ENCODE measurements at places on chromosomes 16 and 17. TPM values are rescaled to one million over a fixed set of nuclear protein-coding genes. Genes with fewer than 3 reads are reported as not detected.

- no peak for DNase-seq
These were observed 135.9 kb downstream of the TOX3 start for GRCh38 chr16:52411011-52411410.

- no peak for DNase-seq
These were observed 11.5 kb downstream of the COX10 start for GRCh38 chr17:14080847-14081251.

HOXB6 gene
- 0.91 TPM for total RNA-seq

- no peak for DNase-seq
These were observed 138.8 kb downstream of the CCDC182 start for GRCh38 chr17:57606111-57606875.

DNA sequence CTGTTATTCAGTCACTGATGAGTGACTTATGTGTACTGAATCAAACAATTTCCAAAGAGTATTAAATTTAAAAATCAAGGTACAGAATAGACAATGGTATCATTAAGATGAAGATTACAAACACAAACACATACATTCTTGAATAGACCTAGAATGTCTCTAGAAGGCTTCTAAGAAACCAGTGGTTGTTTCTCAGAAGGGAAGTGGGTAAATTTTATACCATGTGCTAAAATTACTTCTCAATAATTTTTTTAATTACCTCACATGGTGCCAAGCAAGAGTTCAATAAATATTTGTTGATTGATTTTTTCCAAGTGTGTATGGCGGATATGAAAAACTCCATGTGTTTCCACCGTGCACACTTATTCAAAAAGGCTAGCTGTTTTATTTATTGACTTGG lies 6.4 kb downstream of the DYNLRB2 start:
- no peak for DNase-seq

C16orf46 gene
- total RNA-seq: 0.36 TPM

GRCh38 chr16:51549836-51550235 lies 398.8 kb upstream of the SALL1 start:
- no peak for DNase-seq

TBC1D3C gene
- not detected for total RNA-seq

- DNase-seq: no peak
These were observed 21.5 kb upstream of the RFFL start for GRCh38 chr17:35084987-35085386.

C16orf96 gene
- total RNA-seq: 0.07 TPM

NACA2 gene
- not detected for total RNA-seq

- DNase-seq: peak; percentile 59
These were observed 5.4 kb upstream of the SLC5A2 start for GRCh38 chr16:31477220-31478216.

GRCh38 chr16:80852261-80852872 lies 48.0 kb upstream of the CDYL2 start:
- no peak for DNase-seq

- no peak for DNase-seq
These were observed 17.2 kb downstream of the SPAG9 start for GRCh38 chr17:51103451-51103850.

GRCh38 chr16:10665166-10665565 lies 29.6 kb downstream of the TEKT5 start:
- DNase-seq: no peak

GRCh38 chr17:338442-339192 lies 14.0 kb downstream of the RPH3AL start:
- DNase-seq: no peak

TEX14 gene
- 3.5 TPM for total RNA-seq

GRCh38 chr16:53099318-53100130 lies 44.7 kb downstream of the CHD9 start:
- peak; percentile 95 for DNase-seq

ETV4 gene
- 0.44 TPM for total RNA-seq

- DNase-seq: no peak
These were observed 185.3 kb downstream of the ZNF423 start for GRCh38 chr16:49670627-49671026.

DNA sequence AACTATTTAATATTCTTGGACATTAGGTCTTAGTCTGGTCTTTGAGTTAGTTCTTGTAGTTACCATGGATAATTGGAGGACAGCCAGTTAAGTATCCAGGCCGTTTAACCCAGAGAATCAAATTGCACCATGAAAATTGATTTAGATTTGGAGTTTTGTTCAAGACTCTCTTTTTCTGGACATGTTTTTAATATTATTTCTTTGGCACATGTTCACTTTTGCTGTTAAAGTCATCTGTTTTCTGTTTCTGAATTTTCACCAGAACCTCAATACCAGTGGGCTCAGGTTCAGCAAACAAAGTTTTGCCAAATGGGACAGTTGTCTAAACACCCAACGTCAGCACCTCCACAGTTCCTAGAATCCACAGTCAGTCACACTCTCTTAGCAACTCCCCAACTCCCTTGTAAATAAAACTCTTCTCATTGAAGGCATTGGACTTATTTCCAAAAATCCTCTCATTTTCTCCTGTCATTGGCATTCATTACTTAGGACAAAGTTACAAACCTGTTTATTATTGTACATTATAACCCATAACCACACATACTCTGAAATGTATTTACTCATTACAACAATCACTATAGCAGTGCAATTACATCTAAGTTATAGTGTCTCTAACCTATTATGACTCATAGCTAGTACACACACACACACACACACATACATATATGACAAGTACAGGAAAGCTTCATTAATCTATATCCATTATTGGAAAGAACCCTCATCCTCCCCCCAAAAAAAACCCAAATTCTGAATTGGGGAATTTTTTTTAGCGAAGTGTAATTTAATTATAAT lies 33.5 kb upstream of the DNAH9 start:
- DNase-seq: no peak

IKZF3 gene
- 0.57 TPM for total RNA-seq

GRCh38 chr16:165539-166374 lies at the start of gene HBM:
HBM (plus strand) TSS chr16:165978; CDS start chr16:165998, 20 bp downstream.
- DNase-seq: no peak

DNA sequence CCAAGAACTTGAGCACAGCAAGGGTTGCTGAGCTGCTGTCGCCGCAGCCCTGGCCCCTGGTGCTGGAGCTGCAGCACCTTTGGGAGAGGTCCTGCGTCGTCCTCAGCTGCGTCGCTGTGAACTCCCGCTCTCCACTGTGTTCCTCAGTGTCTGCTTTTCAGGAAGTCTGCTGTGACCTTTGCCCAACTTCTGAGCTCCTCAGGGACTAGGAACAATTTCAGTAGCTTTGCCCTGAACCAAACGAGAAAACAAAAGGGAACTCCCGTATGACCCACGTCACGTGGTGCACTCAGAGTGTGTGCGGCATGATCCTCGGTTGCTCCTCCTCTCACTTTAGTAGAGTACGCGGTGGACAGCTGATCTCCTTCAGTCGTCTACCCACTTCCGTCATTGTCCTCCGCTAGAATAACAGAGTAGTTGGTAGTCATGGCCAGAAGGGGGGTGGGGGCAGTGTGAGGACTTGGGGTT lies 44.2 kb downstream of the WDR45B start:
- DNase-seq: no peak

DNA sequence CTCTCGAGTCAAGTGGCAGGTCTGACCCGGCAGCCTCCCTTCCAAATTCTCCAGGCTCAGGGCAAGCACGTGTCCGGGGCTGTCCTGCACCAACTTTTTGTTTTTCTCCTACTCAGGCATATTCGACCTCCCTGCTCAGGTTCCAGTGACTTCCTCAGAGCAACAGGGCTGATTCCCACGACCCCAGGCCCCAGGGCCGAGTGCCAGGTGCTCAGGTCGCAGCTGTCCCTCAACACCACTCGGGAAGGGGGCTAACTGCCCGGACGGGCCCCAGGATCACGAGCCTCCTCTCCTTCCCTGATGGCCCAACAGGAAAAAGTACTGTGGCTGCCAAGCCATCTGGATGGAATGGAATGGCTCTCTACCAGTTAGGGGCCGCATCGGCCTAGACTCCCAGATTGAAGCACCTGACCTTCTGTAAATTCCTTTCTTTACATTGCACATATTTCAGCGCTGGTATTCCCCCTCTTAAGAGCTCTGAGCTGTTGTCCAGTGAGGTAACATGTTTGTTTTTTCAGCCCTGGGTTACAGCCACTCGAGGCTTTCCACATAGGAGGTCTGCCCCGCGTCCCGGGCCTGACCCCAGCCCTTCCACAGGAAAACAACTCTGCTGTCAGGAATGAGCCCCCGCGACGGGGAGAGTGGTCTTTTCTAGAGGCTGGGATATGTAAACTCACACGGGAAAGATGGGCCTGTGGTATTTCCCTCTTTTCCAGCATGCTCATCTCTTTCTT lies 25.0 kb downstream of the NXN start:
- peak; percentile 61 for DNase-seq

DNA sequence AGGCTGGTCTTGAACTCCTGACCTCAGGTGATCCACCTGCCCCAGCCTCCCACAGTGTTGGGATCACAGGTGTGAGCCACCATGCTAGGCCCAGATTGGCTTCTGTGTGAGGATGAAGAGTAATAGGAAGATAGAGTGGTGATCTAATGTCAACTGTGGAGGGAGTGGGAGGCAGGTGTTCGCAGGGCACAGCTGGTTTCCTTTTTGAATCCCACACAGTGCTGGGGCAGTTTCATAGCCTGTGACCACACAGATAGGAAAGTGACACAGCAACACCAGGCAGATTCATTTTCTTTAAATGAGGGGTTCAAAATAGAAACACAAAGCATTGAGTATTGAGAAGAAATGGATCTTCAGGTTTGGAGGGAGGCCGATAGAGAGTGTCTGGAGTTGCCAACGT lies 540.3 kb downstream of the WWOX start:
- no peak for DNase-seq

DNA sequence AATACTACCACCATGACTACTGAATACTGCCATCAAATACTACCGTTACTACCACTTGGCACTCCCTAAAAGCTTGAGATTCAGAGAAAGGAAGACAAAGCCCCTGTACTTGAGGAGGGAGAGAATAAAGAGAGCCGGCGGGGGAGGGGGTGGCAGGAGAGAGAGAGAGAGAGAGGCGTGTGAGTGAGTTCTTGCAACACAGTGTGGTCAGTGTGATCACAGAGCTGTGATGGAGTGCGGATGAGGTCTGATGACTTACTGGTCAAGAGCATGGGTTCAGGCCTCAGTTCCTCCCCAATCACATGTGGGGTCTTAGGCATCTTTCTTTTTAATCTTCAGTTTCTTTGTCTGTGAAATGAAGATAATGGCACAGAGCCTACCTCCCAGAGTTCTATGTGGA lies 19.2 kb downstream of the PRKCB start:
- no peak for DNase-seq

GRCh38 chr17:1649844-1650501 lies at the start of gene RILP:
RILP (minus strand) TSS chr17:1649866; CDS start chr17:1649804, 62 bp downstream.
- peak; percentile 85 for DNase-seq

GRCh38 chr16:35296962-35297653 lies 1837.7 kb downstream of the TP53TG3F start:
- DNase-seq: no peak

DNA sequence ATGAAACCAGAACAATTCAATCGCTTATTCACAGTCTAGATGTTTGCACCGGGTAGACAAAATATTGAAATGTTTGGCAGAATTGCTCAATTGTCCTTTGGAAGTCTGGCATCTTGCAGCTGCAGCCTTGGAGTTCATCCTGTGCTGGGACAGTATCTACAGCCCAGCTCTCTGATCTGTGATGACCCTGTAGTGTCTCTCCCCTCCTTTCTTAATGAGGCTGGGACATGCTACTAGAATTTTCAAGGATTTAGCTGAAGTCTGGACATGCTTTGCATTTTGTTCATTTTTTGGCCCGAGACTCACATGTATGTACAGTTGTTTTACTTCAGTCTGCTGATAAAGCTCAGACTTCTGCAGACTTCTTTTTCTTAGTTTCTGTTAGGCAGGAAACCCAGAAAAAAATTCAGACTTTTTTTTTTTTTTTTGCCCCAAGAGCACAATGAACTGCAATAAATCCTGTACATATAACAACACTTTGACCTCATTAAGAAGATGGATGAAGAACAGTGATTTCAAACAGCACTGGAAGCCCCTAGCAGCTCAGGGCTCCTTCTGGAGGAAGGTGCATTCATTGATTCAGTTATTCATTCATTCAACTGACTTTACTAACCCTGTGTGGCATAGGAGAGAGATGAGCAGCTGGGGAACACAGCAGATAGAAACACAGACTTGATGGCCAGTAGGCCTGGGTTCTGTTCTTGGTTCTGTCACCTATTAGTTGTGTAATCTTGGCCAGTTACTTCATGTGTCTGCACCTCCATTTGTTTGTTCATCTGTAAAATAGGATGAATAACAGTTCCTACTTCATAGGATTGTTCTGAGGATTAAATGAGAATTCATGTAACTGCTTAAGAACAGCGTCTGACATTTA lies 210.0 kb downstream of the MAP2K4 start:
- DNase-seq: no peak

DNA sequence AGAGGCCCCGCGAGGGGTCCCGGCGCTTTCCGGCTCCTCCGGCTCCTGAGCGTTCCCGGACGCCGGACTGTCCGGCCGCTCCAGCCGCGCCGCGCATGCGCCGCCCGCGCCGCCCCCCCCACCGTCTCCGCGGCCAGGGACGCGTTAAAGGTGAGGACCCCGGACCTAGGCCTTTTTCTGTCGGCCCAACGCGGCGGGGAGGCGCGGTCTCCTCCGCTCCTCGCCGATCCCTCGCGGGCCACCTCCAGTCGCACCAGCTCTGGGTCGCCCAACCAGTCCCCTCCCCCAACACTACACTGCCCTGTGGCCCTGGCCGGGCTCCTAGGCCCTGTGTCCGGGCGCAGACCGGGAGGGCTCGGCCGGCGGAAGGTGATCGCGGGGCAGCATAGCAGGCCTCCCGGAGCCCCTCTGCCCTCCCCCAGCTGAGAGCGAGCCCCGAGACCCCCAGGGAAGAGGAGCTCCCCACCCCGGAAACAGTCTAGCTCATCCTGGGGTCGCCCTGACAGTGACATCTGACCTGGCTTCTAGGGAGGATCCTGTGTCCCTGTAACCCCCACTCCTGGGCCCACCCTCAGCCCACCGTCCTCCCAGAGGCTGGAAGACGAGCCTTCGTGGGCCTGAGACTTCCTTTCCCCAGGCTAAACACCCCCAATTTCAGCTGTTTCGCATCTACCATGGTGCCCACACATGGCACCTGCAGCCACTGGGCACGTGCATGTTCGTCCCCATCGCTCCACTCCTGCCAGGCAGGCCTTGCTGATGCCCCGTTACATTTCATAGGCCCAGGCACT lies 14.7 kb upstream of the BCAR1 start:
- peak; percentile 84 for DNase-seq

CRYBA1 gene
- total RNA-seq: not detected

GRCh38 chr17:27598337-27599050 lies 32.5 kb upstream of the LGALS9 start:
- no peak for DNase-seq

- DNase-seq: no peak
These were observed 9.6 kb downstream of the CALCOCO2 start for GRCh38 chr17:48840441-48840840.

DPEP3 gene
- total RNA-seq: not detected

- DNase-seq: no peak
These were observed 73.7 kb downstream of the CNGB1 start for GRCh38 chr16:57897053-57897784.

DNA sequence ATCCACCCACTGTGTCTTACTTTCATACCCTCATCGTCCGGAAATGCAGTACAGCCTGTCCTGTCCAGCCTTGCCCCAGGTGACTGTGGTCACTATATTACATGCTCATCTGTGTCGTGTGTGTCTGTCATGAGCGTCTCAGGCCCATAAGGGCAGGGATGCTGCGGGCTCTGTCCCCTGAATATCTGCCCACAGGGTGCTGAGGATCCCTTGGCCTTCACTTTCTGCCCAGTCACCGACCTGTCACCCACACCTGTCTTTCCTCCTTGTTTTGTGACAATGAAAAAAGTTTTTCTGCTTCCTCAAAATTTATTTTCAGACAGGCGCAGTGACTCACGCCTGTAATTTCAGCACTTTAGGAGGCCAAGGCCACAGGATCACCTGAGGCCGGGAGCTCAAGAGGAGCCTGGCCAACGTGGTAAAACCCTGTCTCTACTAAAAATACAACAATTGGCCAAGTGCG lies 1.4 kb upstream of the CTRB1 start:
- DNase-seq: no peak
